ENCODE measurements at places on chromosomes 12 and 14. TPM values are rescaled to one million over a fixed set of nuclear protein-coding genes. Genes with fewer than 3 reads are reported as not detected.

UTP20 gene
- 18.1 TPM for total RNA-seq

GLI1 gene
- 7.7 TPM for total RNA-seq

LBHD2 gene
- total RNA-seq = not detected

DBX2 gene
- not detected for total RNA-seq

DEGS2 gene
- 1.6 TPM for total RNA-seq

SLC25A47 gene
- total RNA-seq = not detected

FKBP3 gene
- total RNA-seq = 115 TPM

ERBB3 gene
- total RNA-seq = 1.3 TPM

CD163L1 gene
- total RNA-seq = 0.53 TPM

SLC5A8 gene
- not detected for total RNA-seq

TAMALIN gene
- total RNA-seq = 0.17 TPM

RD3L gene
- not detected for total RNA-seq

KRT2 gene
- not detected for total RNA-seq

DGKA gene
- total RNA-seq = 19.8 TPM

CNTN1 gene
- 56.7 TPM for total RNA-seq

GPRC5D gene
- not detected for total RNA-seq

FBXL14 gene
- 7.9 TPM for total RNA-seq

ASB2 gene
- total RNA-seq = 2.2 TPM

KRT73 gene
- not detected for total RNA-seq

TTC9 gene
- total RNA-seq = 2.3 TPM

CHGA gene
- 1.3 TPM for total RNA-seq

CABP1 gene
- not detected for total RNA-seq
